Activated CD4-positive, CD25-positive, alpha-beta regulatory T cell treated with anti-CD3 and anti-CD28 coated beads, Interleukin-2, amount 50 U/mL, for 16 hours (primary cell): ENCODE measurements at places on chromosomes 4 and X.

DNA sequence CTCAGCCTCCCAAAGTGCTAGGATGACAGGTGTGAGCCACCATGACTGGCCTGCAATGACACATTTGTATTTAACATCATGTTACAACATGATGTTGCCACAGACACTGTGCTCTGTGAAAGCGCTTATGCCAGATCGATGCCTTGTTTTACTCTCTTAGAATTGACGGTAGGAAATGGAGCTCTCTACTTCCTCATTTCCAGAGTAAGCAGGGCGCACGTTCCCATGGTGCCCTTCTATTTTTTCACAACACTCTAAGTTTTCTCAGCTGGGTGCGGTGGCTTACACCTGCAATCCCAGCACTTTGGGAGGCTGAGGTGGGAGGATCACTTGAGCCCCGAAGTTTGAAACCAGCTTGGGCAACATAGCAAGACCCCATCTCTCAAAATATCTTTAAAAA, 60.7 kb upstream of the DHRSX start:
- DNase-seq: no peak

DNA sequence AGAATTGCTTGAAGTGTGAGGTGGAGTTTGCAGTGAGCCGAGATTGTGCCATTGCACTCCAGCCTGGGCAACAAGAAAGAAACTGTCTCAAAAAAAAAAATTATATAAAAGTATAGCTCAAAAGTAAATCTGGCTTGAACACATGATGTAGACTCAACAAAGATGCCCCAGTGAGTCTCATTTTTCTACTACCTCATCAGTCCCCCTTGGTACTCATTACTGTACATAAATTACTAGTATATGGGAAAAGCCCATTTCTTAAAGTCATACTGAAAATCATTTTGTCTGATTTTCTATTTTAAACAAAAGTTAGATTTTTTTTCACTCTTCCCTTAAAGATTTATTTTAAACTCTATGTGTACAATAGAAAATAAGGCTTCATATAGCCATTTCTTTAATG, 39.2 kb downstream of the FAM241A start:
- DNase-seq: no peak

DNA sequence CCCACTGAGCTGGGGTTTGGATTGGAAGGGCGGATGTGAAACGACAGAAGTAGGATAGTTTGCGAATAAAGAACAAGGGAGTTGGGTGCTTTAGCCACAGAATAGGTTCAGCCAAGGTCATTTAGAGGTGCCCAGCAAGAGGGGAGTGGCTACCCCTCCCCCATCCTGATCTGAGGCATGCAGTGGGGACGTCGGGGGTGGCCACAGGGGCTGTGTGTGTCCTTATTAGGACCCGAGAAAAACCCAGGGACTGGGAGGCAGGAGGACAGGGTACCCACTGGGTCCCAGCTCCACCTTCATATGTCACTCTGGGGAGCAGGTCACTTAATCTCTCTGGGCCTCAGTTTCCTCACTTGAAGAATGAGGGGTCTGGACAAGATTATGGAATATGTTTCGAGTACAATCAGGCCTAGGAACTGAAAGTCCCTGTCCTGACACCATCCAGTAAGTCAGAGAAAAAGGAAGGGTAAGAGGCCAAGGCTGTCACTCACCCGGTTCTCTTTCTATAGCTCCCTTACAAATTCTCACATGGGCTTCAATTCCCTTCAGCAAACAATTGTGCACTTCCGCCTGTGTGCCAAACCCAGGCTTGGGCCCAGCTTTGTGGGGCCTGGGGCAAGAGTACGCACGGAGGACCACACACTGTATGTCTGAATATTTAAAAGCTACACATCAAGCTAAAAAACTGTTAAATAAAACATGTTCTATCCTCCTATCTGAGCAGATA, 4.2 kb upstream of the NYX start:
- no peak for DNase-seq

DNA sequence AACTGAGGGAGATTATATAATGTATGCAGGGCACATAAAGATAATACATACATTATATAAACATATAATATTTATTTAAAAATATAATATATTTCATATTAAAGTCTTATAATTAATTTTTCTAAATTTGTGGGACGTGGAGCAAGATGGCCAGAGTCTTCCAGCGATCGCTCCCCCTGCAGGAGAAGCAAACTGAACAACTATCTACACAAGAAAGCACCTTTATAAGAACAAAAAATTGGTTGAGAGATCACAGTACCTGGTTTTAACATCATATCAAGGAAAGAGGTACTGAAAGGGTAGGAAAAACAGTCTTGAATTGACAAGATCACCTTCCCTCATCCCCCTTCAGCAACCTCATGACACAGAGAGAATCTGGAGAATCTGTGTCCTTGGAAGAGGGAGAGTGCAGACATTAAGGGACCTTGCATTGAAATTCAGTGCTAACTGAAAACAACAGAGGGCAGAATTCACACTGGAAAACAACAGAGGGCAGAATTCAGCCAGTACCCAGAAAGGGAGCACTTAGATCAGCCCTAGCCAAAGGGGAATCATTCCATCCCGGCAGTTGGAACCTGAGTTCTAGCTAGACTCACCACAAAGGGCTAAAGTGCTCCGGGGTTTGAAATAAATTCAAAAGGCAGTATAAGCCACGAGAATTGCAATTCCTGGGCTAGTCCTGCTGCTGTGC, 262.5 kb upstream of the NDST3 start:
- no peak for DNase-seq

DNA sequence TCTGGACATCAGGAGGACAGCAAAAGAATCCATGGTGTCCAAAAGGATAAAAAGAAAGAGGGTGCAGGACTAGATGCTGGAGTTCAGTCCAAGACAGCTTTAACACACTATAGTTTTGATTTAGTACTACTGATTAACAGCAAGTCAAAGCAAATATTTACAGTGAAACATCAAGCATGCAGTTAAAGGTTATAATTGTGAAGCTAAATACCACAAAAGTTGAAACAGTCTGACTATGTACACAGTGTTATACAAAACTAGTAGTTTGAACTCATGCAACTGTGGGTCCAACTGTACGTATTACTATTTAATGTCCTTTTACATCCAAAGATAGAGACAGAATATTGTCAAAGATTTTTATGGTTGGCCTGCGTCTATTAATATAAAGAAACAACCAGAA, 57.6 kb downstream of the CHIC2 start:
- no peak for DNase-seq

- DNase-seq: no peak
Measured at GRCh38 chr4:15851969-15852368, 73.8 kb downstream of the CD38 start.

DNA sequence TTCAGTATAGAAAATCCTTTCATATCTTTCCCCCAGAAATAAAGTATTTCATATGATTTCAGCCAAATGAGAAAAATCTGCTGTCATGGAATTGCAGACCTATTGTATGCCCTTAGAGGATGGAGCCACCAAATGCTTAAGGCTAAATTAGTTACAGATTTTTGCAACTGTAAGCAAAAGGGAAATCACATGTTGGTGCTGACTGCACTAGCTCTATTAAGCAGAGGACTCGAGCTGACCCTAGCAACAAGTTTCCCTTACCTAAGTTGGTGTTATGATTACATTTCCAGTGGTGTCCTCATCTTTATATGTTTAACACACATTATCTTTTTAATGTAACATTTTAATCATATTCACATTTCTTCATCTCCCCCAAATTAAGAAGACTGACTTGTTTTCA, 58.3 kb upstream of the DOCK11 start:
- no peak for DNase-seq

DNA sequence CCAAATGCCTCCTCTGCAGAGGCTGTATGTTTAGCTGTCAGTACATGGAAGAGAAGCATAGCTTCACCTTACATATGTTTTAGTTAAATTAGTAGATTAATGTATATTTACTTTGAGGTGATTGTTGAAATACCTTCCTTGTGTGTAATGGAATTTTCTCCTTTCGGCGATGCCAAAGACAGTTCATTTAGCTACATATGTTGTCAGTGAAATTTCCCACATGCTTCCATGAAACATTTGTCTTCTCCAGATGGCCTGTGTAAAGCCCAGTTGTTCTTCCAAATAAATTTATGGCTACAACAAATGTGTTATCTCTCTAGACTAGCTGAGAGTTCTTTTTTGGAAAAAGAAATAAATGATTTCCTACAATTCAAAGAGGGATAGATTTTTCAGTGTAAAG, 95.2 kb downstream of the GPAT3 start:
- DNase-seq: no peak

- DNase-seq: no peak
Measured at GRCh38 chrX:47227334-47227583, 5.5 kb upstream of the USP11 start.

DNA sequence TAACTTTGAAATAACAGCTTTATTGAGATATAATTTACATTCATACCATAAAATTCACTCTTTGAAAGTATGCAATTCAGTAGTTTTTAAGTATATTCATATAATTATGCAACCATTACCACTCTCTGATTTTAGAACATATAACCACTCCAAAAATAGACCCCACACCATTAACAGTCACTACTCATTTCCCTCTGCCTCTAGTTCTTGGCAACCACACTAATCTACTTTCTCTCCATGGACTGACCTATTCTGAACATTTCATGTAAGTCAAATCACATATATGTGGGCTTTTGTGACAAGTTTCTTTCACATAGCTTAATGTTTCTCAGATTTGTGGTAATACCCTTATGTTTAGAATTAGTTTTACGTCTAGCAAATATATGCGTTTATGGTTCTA, 19.5 kb upstream of the GLRA3 start:
- DNase-seq: no peak

GRCh38 chr4:154293427-154293826, 198.2 kb downstream of the DCHS2 start:
- DNase-seq: no peak

GRCh38 chrX:103376118-103376978, at the start of gene BEX3:
BEX3 (plus strand) TSS chrX:103376538; CDS start chrX:103377522, 984 bp downstream.
- no peak for DNase-seq
